Endodermal cell (in vitro differentiated cells): ENCODE measurements at places on chromosomes 5 and 9.

GRCh38 chr9:124593651-124594058 lies 86.5 kb upstream of the NR5A1 start:
- DNase-seq = peak; percentile 77

GRCh38 chr9:96460882-96461281 lies 10.9 kb downstream of the HABP4 start:
- DNase-seq = no peak

DNA sequence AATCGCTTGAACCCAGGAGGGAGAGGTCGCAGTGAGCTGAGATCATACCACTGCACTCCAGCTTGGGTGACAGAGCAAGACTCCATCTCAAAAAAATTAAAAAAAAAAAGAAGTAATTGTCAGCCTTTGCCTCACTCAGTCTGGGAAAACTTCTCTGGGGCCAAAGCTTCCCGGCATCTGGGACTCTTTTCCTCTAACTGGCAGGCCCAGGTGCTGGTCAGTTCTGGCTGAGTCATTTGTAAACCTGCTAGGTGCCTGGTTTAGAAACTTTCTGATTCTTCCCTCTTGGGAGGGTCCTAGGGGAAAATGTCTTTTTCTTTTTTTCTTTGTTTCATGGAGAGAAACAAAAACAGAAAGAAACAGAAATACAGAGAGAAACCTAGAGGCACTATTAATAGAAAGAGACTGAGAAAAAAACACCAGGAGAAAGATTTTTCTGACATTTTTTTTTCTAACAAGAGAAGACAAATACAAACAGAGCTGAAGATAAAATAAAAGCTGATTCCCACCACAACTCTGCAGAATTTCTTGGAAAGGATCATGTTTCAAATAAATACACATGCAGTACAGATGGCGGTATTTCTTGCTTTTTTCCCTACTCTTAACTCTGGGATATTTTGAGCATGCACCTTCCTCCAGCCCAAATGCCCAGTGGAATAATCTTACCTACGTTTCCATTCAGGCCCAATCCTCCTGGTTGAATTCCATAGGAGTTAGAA lies 22.1 kb upstream of the UBAP2 start:
- DNase-seq = no peak

DNA sequence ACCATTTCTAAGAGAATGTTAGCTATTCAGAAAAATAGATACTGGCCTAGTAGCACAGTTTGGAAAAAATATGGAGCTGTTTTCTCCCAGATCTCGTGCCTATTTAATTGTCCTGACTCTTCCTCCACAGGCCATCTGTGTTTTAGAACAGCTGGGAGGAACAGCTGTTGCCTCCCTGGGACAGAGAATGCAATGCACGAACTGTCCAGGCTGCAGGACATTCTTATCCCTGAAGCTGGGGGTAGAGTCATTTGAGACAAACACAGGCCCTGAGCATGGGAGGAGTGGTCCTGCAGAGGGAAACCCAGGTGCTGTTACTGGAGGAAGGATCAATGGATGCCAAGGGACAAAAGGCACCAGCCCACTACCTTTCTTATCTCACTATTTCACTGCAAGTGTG lies 20.9 kb upstream of the SPARC start:
- no peak for DNase-seq

GRCh38 chr5:28324174-28324573 lies 1285.8 kb upstream of the CDH9 start:
- no peak for DNase-seq

DNA sequence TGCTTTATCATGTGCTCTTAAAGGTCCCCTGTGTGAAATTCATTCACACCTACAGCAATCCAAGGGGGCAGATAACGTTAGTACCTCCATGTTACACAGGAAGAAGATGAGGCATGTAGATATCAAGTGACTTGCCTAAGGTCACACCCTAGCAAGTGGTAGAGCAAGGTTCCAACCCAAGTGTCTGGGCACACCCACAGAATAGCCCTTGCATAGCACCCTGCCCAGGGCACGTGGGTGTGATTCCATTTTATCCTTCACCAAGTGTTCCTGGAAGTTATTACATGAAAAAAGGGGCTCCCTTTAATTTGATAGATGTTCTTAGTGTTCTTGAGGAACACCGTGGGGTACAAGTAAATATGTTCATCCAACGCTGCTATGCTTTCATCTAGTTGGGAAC lies 4.9 kb downstream of the TMEM171 start:
- DNase-seq = no peak

DNA sequence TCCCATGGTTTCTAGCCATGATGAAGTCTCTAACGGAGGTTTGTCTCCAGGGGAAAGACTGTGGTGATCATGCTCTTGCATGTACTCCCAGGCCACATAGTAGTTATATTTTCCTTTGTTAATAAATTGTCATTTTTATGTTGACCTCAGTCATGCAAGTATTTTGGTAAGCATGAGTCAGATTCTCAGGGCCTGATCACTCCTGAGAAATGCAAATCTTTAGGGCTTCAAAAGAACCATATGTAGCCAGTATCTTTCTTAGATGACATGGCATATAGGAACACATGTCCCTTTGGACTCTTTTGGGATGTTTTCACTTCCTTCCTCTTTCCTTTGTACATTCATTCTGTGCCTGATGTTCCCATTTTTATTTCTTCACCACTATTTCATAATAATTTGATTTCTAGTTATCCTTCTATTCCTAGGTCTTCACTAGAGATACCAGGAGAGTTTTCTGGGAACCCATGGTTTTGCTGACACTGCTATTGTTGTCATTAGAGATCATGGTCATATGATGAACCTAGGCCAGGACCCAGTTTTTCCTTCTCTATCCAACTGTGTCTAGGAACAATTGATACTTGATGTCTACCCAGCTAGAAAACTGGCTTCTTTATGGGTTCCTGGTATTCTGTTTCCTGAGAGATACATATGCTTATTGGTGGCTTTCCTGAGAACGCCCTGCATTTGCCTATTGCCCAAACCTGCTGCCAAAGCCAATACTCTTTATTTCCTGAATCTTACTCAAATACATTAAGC lies 248.1 kb upstream of the NREP start:
- no peak for DNase-seq

GRCh38 chr5:141567513-141568117 lies 51.2 kb downstream of the DIAPH1 start:
- DNase-seq = no peak

DNA sequence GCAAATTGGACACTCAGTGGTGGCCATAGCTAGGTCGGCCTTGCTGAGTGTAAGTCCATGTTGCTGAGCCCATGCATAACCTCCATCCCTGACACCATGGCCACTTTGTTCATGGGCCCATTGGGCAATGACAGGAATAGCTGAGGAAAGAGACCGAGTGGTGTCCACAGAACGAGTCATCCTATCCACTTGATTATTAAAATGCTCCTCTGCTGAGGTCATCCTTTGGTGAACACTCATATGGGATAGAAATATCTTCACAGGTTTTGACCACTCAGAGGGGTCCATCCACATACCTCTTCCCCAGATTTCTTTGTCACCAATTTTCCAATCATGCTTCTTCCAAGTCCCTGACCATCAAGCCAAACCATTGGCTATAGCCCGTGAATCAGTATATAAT lies 63.6 kb downstream of the PPIC start:
- DNase-seq = no peak

- DNase-seq = no peak
These were observed 163.9 kb downstream of the ARRDC3 start for GRCh38 chr5:91219091-91219802.

GRCh38 chr9:113660196-113660595 lies 196.7 kb downstream of the RGS3 start:
- peak; percentile 23 for DNase-seq

DNA sequence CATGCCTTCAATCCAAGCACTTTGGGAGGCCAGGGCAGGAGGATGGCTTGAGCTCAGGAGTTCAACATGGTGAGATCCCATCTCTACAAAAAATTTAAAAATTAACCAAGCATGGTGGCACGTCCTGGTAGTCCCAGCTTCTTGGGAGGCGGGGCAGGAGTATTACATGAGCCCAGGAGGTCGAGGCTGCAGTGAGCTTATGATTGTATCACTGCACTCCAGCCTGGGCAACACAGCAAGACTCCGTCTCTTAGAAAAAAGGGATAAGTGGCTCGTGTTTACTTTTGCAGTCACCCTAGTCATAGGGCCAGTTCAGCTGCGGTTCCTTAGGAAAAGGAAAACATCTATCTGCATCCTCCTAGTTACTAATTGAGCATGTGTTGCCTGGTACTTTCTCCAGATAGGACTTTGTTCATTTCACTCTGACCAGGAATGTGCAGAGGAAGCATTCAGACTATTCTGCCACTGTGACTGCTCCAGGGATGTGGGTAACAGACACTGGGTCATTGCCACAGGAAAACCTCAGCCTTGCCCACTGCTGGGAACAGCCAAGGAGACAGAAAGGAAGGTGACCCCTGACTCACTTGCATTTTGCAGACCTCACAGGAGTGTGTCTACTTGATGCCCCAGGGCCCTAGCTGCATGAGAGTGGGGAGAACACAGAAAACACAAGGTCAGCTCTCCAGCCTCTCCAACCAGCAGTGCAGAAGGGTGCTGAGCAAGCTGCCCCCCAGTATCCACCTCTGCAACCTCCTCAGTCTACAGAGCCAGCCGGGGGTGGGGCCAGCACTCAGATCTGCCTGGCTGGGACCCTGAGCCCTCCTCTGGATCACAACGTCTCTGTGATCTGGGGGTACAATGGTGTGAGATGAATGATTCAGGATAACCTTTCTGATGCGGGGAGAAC lies 33.9 kb upstream of the ALDH1B1 start:
- DNase-seq = no peak

- DNase-seq = no peak
These were observed 133.1 kb upstream of the MAP1B start for GRCh38 chr5:71974165-71974564.

GRCh38 chr9:115289757-115290208 lies 171.8 kb upstream of the TNC start:
- DNase-seq = no peak

DNA sequence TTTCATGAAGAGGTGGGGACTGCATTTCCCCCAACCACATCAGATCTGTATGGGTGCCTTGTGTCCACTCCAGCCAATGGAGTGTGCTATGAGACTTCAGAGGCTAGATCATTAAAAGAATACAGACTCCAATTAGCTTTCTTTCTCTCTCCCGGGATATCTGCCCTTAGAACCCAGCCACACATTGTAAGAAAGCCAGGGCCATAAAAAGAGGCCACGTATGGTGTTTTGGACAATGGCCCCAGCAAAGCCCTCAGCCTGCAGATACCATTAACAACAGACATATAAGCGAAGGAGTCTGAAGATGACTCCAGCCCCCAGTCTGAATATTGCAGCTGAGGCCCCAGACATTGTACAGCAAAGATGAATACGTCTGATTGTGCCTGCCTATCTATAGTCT lies 21.5 kb downstream of the IL6ST start:
- DNase-seq = no peak

DNA sequence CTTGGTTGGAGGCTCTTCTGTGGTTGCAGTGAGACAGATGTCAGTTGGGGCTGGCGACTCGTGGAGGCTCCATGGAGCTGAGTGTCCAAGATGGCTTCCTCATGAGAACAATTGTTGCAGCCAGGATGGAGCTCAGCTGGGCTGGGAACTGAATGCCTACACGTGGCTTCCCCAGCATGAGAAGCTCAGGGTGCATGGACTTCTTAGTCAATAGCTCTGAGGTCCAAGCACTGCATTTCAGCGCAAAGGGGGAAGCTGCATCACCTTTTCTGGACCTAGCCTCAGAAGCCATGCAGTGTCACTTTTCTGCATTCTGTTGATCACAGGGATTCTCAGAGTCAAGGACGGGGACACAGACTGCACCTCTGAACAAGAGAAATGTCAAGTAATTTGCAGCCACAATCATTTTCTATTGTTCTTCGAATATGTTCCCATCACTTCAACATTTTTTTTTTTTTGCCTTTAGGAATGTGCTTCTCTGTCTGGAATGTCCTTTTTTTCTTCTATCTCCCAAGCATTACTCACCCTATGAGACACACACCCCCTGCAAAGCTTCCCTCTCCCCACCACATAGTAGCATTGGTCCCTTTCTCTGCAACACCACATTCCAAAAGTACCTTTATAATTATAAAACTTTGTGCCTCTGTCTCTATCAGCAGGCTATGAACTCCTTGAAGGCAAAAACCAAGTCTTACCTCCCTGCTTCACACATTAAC lies 57.5 kb upstream of the STK32A start:
- DNase-seq = no peak

DNA sequence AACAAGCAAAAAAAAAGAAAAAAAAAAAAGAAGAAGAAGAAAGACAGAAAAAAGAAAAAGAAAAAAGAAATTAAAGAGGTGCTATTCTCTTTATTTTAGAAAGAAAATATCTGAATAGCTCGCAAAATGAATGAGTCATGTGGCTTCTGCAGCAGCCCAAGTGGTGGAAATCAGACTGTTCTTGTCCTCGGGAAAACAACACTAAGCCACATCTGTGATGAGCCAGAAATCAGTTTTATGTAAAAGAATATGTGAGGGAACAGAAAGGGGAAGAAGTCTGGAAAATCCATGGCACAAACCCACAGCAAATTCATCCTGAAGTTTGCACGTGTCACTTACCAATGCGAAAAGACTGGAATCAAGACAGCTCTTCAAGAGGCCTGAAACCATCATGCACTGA lies 118.7 kb upstream of the GAS1 start:
- no peak for DNase-seq

GRCh38 chr5:105508519-105508918 lies 1945.9 kb upstream of the NUDT12 start:
- no peak for DNase-seq

- no peak for DNase-seq
These were observed 174.1 kb downstream of the MEF2C start for GRCh38 chr5:88708682-88709398.

- DNase-seq = no peak
These were observed 52.9 kb upstream of the CD180 start for GRCh38 chr5:67249590-67249895.

DNA sequence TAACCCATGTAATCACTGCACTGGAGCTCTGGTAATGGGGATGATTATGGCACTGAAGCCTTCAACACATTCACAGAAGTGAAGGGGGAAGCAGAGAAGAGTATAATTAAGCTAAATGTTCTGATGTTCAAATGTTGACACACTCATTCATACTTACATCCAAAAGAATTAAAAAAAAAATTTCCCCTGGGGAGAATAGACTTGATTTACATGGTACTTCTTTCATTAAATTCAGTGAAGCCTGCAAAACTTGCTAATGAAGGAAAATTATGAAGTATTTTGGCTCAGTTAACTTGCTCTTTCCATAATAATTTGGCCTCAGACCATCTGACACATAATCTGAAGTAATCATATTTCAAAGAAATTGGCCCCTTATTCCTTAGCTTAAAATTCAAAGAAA lies 428.8 kb downstream of the SH3GL2 start:
- DNase-seq = no peak

- DNase-seq = peak; percentile 54
These were observed 117.2 kb downstream of the SPATA31D1 start for GRCh38 chr9:82105729-82106128.

- DNase-seq = no peak
These were observed 151.8 kb upstream of the RUSC2 start for GRCh38 chr9:35338086-35338485.

DNA sequence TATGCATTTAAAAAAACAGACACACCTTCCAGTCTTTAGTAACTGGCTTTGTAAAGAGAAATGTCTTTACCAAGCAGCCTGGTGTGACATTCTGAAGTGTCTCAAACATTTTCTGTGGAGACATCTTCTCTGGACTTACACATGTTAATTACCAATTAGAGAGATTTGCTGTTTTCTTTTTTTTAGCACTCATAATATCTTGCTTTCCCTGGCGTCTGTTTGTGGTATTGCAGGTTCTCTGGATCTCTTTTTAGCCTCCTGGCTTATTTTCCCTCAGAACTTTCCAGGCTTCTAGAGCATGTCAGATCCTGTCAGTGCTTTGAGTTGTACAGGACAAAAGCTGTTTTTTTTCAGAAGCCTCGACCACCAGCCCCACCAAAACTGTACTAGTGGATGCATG lies 92.5 kb downstream of the MSX2 start:
- DNase-seq = no peak
